ENCODE measurements at places on chromosomes 12 and 14.

DNA sequence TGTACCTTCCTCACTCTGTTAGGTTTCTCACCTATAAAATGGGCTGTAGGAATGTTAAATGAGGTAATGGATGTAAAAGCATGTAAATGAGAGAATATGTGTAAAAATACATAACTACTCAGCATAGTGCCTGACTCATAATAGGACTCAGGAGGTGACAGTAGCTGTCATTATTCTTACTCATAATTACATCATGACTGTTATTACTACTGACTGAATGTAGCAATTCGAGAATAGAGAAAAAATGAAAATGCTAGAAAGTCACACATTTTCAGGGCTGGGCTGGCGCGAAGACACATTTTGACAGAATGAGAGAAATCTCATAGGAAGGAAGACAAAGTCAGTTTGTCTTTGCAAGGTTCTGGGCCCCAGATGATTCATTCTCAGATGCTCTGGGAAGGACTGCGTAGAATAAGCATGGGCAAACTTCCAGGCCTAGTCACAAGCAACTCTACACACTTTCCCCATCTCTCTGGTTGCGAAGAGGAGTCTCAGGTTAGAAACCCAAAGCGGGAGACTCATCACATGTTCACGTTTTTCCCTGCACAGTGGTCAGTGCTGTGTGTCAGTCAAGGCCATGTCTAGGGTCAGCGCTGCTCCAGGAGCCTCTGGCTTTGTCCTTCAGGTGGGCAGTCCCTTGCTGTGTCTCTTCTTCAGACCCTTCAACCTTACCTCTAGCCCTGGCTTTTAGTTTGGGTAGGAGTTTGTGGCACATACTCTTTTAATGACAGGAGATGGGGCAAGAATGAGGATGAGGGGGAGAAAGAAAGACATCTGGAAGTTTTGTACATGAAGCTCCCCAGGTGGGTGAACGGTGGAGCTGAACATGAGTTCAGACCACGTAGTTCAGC lies 8.4 kb downstream of the GPRC5A start:
- DNase-seq, result no peak

DNA sequence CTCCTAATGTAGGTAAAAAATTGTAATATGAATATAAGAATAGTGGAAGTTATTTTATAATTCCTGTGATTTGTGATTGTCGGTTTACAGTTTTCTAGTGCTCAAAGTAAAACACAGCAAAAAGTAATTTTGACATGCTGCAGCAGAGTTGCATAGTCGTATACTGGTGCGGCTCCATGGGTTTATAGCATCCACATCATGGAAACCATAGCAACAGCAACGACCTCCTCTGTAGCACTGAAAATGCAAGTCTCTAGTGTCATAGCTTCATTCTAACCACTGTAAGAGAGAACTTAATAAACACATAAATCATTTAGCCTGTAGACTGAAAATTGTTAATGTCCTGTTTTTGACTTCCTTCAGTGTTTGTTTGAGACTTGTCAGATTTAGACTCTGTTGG lies 574.3 kb downstream of the KCNH5 start:
- no peak for DNase-seq

GRCh38 chr12:6532051-6532926 lies 2.0 kb upstream of the GAPDH start:
- DNase-seq, result peak; percentile 69

GRCh38 chr12:84912198-84913128 lies at the start of gene SLC6A15:
Gene SLC6A15 (minus strand): TSS chr12:84912799. CDS start chr12:84892120, 20,679 bp downstream.
- DNase-seq, result no peak

- no peak for DNase-seq
Measured at GRCh38 chr14:89813617-89814031, 140.9 kb downstream of the EFCAB11 start.

- DNase-seq, result no peak
Measured at GRCh38 chr12:132608231-132609171, 1.9 kb downstream of the LRCOL1 start.

DNA sequence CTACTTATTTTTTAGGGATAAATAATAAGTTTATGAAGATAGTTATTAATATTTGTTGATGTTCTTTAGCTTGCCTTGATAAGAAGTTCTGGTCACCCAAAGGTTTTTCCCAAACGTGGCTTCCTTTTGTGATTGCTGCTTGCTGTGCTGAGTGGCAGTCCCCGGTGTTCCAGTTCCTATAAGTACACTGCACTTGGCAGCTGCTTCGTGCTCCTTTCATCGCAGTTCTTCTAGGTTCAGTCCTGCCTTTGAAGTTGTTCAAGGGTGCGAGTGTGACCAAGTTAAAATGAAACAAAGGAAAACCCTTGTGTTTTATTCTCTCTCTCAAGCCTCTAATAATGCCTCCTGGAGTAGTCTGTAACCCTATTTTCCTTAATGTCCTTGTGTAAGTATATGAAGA lies 128.5 kb upstream of the ATF1 start:
- no peak for DNase-seq

DNA sequence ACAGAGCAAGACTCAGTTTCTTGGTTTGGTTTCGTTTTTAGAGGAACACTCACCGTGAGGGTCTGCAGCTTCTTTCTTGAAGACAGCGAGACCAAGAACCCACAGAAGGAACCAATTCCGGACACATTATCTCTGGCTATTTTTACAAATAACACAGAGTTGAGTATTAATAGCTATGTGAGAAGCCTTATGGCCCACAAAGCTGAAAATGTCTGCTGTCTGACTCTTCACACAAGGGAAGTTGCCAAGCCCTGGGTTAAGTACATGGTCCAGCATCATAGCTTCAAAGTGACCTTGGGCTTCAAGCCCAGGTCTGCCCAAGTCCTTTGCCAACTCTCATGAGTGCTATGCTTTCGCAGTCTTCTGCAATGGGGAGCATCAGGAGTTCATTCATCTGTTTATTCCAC lies 2.6 kb upstream of the LGMN start:
- no peak for DNase-seq

GRCh38 chr14:77607741-77608302 lies 8.6 kb downstream of the SPTLC2 start:
- DNase-seq, result no peak

DNA sequence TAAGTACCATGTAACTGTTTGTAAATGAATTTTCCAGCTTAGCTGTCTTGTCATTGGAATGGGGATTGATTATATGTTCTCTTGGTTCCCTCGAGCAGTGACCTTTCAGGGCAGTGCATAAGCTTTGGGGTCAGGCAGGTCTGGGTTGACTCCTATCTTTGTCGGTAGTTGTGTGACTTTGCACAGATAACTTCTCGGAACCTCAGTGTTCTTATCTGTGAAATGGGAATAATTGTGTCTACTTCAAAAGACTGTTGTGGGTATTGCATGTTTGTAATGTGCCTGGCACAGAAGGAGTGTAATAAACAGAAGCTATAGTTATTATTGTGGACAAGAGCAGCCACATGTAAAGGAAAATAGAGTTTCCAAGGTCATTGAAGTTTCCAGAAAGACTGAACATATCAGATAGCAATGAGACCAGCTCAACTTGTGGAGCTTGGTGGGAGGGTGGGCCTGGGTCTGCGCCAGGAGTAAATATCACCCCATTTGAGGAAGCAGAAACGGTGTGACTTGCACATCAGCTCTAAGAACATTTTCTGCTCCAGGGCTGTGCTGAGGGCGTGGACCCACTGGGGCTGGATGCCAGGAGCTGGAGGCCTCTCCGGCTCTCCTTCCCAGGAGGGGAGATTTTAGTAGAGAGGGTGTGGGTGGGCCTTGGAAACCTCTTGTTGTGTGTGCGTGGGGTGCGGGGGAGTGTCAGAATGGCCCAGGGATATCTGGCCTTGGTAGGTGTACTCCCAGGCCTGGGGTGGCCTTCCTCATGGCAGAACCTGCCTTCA lies 19.7 kb downstream of the FOS start:
- DNase-seq, result no peak

DNA sequence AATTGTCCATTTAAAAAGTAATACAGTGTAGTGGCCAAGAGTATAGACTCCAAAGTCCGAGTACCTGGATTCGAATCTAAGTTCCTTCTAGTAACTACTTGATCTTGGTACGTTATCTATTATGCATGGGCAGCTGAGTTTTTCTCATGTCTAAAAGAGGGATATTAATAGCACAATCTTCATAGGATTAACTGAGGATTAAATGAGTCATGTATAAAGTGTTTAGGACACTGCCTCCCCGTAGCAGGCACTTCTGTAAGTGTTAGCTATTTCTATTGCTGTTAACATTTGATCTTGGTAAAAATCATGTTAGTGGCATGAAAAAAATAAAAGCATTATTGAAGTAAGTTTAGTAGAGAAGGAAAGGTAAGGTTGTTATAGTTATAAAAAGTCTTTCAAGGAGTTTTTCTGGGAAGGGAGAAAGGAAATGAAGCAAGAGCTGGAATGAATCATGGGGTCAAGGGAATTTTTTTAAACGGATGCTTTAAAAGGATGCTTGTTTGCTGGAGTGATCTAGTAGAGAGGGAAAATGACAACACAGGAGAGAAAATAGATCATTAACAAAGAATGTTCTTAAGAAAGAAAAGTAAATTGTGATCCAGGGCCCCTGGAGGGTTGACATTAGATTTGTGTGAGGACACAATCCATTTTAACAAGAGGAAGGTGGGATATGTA lies 502.2 kb upstream of the USP15 start:
- no peak for DNase-seq

- no peak for DNase-seq
Measured at GRCh38 chr12:4958697-4959375, 49.1 kb downstream of the KCNA1 start.

DNA sequence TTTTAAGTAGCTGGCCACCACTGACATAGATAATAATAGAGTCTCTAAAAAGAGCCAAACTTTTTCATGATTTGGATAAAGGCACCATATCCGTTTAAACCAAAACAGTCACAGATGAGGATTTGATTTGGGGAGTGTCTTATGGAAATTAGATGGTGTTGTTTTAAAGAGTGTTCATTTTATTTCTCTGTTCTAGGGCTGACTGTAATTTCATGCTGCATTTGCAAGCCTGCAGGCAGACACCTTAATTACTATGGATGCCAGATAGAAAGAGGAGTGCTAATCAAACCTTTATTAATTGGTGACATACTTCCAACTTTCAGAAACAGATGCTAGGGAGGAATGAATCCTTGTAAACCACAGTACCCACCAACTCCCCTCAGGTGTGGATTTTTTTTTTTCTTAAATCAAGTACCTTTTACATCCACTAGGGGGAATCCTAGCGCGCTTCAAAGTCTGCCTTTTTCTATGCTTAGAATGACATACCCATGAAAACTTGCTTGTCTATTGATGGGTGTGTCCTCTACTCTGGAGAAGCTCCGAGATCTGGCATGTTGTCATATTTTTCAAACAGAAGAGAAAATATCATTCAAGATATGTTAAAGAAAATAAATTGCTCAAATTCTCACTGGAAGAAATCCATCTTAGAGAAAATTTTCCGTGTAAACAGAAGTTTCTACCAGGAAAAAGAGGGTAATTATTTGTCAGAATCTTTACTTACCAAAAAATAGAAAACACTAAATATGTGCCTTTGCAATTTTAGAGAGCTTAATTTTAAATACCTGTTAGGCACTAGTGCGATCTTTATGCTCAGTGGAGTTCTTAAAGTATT lies 14.2 kb upstream of the PLXNC1 start:
- DNase-seq, result no peak

- DNase-seq, result no peak
Measured at GRCh38 chr14:91918186-91918883, 29.2 kb downstream of the FBLN5 start.

GRCh38 chr12:58306266-58307000 lies 365.1 kb downstream of the ATP23 start:
- no peak for DNase-seq

- no peak for DNase-seq
Measured at GRCh38 chr12:82522762-82523161, 163.9 kb upstream of the TMTC2 start.

DNA sequence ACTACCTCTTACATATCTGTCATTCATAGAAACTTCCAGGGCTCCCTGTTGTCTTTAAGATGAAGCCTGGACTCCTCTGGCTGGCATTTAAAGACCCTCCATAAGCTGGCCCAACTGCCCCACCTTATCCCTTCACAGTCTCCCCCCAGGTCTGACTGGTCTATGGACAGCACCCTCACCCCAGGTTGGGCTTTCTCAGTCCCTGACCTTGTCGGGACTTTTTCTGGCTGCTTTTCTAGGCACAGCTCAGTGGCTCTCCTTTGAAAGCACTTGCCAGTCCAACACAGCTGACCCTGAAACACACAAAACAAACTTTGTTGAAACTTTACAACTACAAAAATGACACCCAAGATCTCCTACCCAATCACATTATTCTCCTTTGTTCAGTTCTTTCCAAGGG lies 13.9 kb upstream of the MYH7 start:
- no peak for DNase-seq

DNA sequence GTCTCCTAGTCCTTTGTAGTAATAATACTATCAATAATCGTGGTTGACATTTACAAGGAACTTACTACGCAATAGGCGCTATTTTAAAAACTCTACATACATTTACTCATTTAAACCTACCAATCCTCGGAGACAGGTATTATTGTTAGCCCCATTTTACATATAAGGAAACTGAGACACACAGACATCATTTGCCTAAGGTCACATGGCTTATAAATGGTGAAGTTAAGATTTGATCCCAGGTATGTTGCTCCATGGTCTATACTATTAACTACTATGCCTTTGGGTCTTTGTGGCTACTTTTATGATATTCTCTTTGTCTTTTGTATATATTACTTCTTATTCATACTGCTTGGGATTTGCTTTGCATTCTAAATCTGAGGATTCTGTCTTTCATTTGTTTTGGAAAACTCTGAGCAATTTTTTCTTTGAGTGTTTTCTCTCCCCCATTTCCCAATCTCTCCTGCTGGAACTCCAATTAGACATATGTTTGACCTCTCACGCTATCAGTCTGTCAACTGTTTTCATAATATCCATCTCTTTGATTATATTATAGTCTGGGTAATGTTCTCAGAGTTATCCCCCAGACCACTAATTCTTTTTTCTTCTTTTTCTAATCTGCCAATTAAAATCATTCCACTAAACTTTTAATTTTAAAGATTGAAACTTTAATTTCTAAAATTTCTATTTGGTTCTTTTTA lies 10.9 kb downstream of the NT5DC3 start:
- DNase-seq, result no peak

GRCh38 chr14:54794796-54795195 lies 107.8 kb downstream of the GCH1 start:
- DNase-seq, result no peak

DNA sequence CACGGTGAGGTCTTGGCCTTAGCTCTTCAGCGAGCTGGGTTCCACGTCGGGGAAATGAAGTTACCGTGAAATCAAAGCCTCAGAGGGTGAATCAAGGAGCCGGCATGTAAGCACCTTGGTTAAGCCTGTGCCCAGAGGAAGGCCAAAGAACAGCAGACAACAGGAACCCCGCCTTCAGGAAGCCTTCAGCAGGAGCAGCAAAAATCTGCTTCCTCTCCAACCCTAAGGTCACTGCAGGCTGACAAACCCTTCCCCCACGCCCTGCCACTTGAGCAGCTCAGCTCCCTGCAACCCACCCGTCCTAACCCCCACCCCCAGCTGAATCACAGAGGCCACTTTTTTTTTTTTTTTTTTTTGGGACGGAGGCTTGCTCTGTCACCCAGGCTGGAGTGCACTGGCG lies 72.9 kb upstream of the LTA4H start:
- DNase-seq, result no peak

DNA sequence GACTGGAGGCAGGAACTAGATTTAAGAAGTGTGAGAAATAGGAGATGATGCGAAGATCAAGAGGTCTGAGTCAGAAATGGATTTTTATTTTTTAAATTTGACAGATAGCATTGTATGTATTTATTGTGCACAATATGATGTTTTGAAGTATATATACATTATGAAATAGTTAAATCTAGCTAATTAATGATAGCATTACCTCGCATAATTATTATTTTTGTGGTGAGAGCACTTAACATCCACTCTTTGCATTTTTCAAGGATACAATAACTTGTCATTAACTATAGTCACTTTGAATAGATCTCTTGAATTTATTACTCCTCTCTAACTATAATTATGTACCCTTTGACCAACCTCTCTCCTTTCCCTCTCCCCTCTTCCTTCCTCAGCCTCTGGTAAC lies 3.7 kb downstream of the SMOC1 start:
- no peak for DNase-seq

Measured in stimulated activated CD8-positive, alpha-beta memory T cell treated with anti-CD3 and anti-CD28 coated beads, Interleukin-4, amount 100 ng/mL, for 4 hours (primary cell).